ENCODE measurements at places on chromosomes 2 and 18. TPM values are rescaled to one million over a fixed set of nuclear protein-coding genes. Genes with fewer than 3 reads are reported as not detected.

The COLEC12 gene
- total RNA-seq, result 0.32 TPM

The DHRS9 gene
- total RNA-seq, result not detected

The M1AP gene
- not detected for total RNA-seq

The RPRM gene
- not detected for total RNA-seq

The PRKCE gene
- total RNA-seq, result 5.8 TPM

The ZNF804A gene
- 0.29 TPM for total RNA-seq

The DNAJC5G gene
- total RNA-seq, result not detected

The LIMS3 gene
- 4.5 TPM for total RNA-seq

The SERPINB11 gene
- total RNA-seq, result not detected

DNA sequence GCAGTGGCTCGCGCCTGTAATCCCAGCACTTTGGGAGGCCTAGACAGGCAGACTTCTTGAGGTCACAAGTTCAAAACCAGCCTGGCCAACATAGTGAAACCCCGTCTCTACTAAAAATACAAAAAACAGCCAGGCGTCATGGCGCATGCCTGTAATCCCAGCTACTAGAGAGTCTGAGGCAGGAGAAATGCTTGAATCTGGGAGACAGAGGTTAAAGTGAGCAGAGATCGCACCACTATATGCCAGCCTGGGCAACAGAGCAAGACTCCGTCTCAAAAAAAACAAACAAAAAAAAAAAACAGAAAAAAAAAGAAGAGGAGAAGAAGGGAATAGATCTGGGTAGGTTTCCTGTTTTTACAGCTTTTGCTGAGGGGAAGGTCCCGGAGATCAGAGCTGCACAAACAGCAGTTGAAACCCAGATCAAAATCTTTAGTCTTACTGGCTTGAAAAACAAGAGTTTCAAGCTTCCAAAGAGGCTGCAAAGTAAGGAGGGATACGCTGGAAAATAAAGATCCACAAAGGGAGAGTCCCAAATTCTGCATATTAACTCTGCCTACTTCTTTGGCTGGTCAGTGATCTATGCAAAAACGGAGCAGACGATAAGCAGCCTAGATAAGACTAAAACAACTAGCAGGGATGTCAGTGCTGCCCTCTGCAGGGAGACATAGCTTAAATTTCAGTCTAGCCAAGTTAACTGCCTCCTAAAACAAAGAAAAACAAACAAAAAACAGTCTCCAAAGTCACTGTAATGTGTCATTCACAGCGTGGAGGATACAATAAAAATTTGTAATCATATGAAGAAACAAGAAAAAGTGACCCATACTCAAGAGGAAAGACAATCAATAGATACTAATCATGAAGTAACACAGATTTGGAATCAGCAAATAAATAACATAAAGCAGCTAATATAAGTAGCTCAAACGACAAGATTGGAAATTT lies 74.1 kb downstream of the TLK1 start:
- peak; percentile 61 for DNase-seq

- DNase-seq, result peak; percentile 60
Measured at GRCh38 chr2:112958428-112959108, 19.2 kb upstream of the IL36G start.

- no peak for DNase-seq
Measured at GRCh38 chr2:161306919-161307318, 1.3 kb upstream of the PSMD14 start.

- DNase-seq, result no peak
Measured at GRCh38 chr2:48173141-48173540, 266.8 kb upstream of the FBXO11 start.

DNA sequence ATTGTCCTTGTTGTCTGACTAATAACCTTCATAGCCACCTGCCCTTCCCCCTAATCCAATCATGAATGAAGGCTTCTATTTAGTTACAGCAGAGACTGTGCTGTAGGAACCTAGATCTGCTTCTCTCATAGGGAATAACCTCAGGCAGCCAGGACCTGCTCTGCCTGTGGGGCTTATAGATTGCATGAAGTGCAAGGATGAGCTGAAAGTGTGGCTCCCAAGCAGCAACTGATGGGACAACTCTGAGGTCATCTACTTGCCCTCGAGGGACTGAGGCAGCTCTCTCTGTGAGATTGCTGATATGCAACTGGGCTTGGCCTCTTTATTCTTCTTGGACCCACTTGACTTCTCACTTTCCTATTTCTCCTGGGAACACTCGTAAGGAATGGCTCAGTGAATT lies 23.8 kb upstream of the SLC38A11 start:
- DNase-seq, result no peak

DNA sequence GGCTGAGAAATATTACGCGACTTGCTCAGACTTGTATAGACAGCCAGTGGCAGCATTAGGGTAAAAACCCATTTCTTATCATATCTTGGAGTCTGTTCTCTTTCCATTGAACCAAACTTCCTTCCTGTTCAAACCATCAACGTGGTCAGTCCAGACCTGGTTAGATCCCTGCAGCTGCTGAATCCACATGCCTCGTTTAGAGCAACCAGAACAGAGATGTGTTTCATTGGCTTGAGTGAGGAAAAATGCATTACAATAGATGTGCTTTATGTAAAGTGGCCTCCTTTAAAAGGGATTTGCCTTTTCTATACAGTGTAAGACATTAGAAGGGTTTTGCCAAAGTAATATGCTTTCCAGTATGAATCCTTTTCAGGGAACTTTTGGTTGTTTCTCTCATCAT lies 232.4 kb downstream of the MEIS1 start:
- DNase-seq, result no peak

- no peak for DNase-seq
Measured at GRCh38 chr2:239621611-239622010, 220.8 kb upstream of the HDAC4 start.

DNA sequence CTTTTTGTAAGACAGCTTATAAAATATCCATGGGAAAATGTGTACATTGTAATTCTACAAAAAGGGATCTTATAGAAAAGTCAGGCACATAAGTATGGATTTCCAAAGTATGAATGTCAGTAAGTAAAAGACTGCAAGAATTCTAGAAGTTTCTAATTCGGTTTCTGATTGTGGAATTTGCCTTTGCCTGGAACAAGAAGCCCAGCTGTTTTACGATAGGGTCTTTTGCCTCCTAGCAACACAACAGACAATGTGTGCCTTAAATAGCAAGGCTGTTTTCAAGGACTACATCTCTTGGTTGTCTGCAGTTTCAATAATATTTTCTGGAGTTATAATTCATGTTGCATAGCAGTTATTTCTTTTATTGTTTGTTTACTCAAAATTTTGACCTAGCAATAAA lies 312.9 kb downstream of the MTX2 start:
- no peak for DNase-seq

DNA sequence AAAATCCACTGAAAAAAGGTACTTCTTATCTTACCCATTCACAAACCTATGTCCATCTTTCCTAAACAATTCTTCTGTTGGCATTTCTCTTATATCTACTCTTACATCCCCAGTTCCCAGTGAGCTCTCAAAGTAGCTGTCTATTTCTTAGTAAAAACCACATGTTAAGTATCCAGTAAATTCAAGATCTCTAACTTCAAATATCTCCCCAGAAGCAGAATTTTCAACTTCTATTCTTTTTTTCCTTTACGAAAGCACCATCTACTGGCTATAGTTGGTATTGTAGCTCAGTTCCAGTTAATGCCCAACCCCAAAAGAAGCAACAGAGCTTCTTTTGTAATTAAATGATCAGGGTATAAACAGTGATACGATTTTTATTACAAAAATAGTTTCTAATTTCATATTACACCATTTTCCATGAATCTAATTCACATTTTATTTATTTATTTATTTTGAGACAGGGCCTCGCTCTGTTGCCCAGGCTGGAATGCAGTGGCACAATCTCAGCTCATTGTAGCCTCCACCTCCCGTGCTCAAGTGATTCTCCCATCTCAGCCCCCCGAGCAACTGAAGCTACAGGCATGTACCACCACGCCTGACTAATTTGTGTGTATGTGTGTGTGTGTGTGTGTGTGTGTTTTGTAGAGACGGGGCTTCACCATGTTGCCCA lies 28.5 kb downstream of the HRH4 start:
- DNase-seq, result peak; percentile 35

- no peak for DNase-seq
Measured at GRCh38 chr18:22176420-22177326, 7.3 kb downstream of the GATA6 start.

- DNase-seq, result no peak
Measured at GRCh38 chr2:200856806-200857205, 7.7 kb downstream of the CLK1 start.

GRCh38 chr2:194104687-194105086 lies 1552.3 kb upstream of the SLC39A10 start:
- DNase-seq, result no peak

DNA sequence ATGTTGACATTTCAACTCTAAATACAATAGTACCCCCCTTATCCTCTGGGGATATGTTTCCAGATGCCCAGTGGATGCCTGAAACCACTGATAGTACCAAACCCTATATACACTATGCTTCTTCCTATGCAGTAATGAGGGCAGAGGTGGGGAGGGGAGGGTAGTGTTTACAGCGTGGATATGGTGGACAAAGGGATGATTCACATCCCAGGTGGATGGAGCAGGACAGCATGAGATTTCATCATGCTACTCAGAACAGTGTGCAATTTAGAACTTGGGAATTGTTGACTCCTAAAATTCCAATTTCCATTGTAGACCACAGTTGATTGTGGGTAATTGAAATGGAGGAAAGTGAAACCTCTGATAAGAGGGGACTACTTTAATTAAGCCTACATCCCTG lies 75.4 kb downstream of the TSN start:
- DNase-seq, result no peak

DNA sequence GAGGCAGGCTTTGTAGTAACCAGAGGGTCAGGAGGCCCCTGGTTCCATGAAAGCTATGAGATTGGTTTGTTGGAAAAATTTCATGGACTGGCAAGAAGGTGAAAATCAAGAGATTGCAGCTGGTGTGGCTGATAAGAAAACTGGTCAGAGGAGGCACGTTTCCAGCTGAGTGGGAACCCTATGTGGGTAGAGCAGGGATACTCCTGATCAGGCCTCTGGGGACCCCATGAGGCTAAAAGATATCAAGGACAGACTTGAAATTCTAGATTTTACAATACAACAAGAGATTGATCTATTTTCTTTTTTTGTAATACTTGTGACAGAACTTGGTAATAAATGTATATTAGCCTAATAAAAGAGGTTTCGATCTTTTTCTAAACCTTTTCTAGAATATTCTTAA lies 1615.1 kb downstream of the DPP10 start:
- no peak for DNase-seq

GRCh38 chr2:46701152-46701551 lies 214.5 kb downstream of the MCFD2 start:
- DNase-seq, result no peak

DNA sequence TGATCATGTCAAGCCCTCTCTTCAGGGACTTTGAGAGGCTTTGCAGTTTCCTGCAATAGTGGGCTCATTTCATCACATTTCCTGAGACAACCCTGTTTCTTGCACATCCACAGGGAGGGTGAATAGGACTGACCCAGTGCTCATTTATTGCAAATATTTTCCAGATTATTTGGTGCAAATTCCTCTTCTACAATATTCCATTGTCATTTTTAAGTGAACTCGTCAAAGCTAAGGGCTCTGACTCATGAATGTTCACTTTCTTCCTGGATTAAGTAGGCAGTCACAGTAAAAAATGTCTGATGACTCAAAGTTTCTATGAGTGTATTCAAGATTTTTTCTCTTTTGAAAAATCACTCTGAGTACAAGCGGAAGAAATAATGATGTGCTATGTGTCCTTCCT lies 225.5 kb upstream of the GALNT5 start:
- peak; percentile 95 for DNase-seq

Data from LHCN-M2 (cell line).